ENCODE measurements at places on chromosomes 3 and 15.

GRCh38 chr15:59131456-59131855, 26.5 kb downstream of the CCNB2 start:
- no peak for DNase-seq

- DNase-seq = peak; percentile 5
Measured at GRCh38 chr15:80804970-80805495, 25.9 kb downstream of the CEMIP start.

GRCh38 chr3:42742259-42742658, 30.8 kb downstream of the CCDC13 start:
- DNase-seq = no peak

- DNase-seq = no peak
Measured at GRCh38 chr15:76844096-76844495, 61.0 kb downstream of the SCAPER start.

- no peak for DNase-seq
Measured at GRCh38 chr3:149215515-149215914, 6.1 kb downstream of the CP start.

GRCh38 chr15:68769702-68770101, 51.0 kb downstream of the ANP32A start:
- DNase-seq = no peak

DNA sequence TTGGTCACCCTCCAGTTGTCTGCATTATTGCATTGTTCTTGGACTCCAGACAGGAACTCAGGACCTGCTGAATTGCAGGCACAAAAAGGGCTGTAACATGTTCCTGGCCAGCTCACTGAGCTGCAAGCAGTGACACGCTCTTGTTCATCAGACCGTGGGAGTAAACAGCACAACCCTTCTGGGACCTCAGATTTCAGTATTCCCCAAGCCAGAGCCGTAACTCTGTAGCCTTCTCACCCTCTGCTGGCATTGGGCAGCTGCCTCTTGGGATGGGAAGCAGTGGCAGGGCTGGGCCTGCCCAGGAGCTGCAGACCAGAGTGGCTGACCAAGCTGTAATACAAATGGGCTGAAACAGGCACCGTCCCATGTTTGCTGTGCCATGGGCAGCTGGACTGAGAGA, 607.1 kb upstream of the BCHE start:
- no peak for DNase-seq
